ENCODE measurements at places on chromosomes 7 and 10.

- DNase-seq = peak; percentile 46
Observed at GRCh38 chr10:13518076-13518692, 10.6 kb downstream of the BEND7 start.

GRCh38 chr7:30032310-30033125, 4.3 kb downstream of the PLEKHA8 start:
- DNase-seq = peak; percentile 11

- no peak for DNase-seq
Observed at GRCh38 chr10:75403939-75404814, 2.6 kb upstream of the ZNF503 start.

- peak; percentile 36 for DNase-seq
Observed at GRCh38 chr10:86657396-86658011, 3.2 kb downstream of the OPN4 start.

- DNase-seq = no peak
Observed at GRCh38 chr10:110723224-110723891, 79.2 kb downstream of the RBM20 start.

DNA sequence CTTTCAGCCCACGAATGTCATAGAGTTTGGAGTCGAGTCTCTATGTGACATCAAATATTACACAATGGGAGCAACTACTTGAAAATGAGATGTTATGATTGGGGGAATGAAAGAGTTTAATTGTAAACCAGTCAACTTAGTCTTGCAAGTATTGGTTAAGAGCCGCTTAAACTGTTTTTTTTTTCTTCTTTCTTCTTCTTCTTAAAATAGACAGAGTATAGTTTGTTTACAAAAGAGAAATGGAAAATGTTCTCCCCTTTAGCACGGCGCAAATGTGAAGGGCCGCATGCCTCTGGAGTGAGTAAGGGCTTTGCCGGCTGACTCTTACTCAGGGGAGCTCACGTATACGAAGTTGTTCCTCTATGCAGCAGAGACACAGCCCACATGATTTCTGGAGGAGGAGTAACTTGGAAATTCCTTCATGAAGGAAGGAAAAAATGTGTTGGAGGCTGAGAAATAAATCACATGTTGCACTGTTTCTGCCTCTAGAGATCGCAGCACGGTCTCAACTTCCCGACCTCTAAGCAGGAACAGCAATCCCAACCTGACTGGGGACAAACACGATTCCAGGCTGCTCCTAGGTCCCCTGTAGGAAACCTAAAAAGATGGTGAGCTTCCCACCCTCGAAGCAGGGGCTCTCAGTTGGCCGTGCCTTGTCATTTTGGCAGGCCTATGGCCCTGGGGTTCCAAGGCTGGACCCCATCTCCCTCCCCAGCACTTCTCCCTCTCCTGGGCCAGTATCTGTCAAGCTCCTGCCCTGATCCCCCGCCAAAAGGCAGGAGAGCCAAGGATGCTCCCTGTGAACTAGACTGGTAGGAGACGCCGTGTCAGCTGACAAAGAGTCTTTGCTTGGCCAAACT, 44.8 kb downstream of the MYOF start:
- DNase-seq = peak; percentile 85

DNA sequence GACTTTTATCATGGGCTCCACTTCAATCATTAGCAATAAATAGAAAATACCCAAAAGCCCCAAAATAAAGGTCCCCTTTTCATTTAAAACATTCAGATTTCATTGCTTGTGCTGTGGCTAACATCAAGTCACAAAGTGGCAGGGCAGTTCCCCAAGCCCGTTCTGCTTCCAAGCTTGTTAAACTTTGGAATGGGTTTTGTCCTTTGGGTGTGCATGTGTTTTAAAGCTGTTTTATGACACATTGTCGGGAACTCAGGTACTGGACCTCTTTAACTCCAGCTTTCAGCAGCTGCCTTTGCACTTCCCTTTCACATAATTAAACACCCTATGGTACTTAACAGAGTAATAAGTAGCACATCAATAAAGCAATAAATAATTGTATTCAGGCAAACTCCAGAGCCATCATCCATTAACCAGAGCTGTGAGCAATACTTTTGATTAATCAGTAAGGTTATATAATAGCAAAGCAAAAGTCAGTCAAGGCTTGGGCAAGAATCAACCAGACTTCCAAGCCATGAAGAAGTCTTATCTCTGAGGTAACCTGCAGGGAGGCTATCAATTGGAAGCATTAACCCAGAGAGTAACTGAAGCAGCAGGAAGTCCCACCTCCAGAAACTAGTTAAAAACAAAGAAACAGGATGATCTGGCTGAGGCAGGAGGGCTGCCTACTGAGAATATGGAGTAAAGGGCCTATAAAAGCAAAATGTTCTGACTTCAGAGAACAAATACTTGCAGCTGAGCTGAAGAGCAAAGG, 56.1 kb upstream of the ARID5B start:
- DNase-seq = no peak

- DNase-seq = no peak
Observed at GRCh38 chr7:141624763-141625162, 73.6 kb downstream of the AGK start.

- no peak for DNase-seq
Observed at GRCh38 chr10:45091968-45092367, 91.2 kb downstream of the ZNF22 start.

DNA sequence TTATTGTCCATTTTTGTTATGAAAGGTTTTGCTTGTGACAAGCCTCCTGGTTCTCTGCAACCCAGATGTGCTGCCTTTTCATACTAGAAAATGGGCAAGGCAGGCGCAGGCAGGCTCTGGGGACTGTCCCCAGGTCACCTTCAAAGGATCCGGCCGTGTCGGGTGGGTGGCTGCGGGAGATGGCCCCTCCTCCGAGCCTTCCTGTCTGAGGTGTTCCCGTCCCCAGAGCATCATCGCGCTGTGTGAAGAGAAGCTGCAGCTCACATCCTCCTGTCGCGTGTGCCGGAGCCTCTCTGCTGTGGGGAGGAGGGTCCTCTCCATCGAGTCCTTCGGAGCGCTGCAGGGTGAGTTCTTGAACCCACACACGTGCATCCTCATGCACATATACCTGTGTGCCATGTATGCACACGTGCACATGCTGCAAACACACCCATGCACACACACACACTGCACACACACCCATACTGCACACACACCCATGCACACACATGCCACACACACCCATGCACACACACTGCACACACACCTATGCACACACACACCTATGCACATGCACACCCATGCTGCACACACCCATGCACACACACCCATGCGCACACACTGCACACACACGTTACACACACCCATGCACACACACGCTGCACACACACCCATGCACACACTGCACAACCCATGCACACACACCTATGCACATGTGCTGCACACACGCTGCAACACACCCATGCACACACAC, 23.8 kb downstream of the KNDC1 start:
- no peak for DNase-seq

GRCh38 chr10:116030576-116030975, 242.4 kb downstream of the GFRA1 start:
- no peak for DNase-seq

DNA sequence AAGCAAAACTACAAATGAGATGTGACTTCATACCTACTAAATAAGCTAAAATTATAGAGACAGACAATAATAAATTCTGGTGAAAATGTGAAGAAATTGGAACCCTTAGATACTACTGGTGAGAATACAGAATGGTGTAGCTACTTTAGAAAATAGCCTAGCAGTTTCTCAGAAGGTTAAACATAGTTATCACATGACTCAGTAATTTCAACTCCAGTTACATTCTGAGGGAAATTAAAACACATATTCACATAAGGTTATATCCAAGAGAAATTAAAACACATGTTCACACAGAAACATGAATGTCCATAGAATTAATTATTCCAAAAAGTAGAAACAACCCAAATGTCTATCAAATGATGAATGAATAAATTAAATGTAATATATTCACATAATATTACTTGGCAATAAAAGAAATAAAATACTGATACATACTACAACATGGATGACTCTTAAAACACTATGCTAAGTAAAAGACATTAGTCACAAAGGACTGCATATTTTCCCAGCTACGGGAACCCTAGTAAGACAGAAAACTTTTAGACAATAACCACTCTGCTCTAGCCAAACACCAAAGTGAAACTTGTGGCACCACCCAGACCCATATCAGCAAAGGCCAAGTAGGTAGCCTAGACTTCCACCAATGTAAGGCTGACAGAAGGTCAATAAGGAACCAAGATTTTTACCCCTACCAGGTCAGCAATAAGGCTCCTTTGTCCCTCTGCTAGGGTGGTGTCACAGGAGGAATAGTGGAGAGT, 25.1 kb downstream of the SLC25A40 start:
- DNase-seq = peak; percentile 11

DNA sequence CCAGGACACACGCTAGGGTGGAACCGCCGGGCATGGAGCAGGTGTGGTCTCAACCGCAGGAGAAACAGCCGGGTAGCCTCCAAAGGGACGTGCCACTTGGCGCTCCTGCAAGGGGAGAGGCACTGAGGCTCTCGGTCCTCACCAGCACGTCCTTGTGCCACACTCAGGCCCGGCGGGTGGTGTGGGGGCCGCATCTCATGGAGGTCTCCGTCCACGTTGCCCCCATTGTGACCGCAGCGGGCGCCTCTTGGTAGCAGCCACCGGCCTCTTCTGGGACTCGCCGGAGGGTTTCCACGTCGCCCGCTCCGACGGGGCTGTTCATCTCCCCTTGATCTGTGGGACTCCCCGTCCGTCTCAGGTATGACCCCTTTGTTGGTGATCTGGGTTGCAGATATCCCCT, 49.2 kb upstream of the ELFN1 start:
- no peak for DNase-seq

GRCh38 chr10:110033701-110034235, 26.0 kb downstream of the ADD3 start:
- no peak for DNase-seq

- DNase-seq = no peak
Observed at GRCh38 chr10:10270126-10271050, 747.3 kb upstream of the CELF2 start.

GRCh38 chr10:116918583-116918982, 69.3 kb downstream of the ENO4 start:
- no peak for DNase-seq

DNA sequence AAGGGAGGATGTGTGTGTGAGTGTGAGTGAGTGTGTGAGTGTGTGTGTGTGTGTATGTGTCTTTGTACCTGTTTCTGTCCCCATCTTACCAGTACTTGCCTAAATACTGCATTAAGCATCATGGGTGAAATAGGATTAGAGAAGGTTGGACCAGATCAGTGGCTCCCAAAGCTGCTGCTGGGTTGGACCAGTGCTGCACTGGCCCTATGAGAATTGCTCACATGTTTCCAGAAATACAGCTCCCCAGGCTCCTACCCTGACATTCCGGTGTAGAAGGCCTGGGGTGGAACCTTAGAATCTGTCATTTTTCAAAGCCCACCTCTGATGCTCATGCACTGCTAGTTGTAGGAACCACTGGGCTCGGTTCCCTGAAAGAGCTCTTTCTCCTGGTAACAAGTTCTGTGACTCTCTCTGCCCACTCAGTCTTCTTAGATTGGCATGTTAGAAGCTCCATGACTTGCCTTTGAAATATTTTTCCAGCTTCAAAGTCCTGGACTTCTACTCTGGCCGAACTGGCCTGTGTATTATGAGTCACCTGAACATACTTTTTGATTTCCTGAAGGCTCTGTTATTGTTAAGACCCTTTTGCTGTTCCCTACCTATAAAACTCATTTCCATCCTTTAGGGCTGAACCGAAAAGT, 224.7 kb downstream of the CUX1 start:
- DNase-seq = peak; percentile 60

- no peak for DNase-seq
Observed at GRCh38 chr7:20514364-20514763, 101.1 kb upstream of the ABCB5 start.

DNA sequence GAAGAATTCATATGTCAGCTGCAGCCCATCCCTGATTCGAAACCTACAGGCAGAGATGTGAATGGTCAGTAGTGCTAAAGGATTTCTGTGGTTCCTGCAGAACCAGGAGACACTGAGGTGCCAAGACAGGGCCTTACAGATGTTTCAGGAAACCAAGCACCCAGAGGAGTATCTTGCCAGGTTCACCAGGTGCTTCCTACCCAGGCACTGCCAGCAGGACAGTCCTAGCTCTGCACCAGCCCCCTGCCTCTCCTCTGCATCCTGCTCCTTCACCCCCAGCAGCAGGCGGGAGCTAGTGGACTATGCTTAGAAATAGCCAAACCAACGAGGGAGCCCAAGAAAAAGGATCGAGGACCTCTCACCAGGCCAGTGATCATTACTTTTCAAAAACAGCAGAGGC, 4.2 kb upstream of the IKZF1 start:
- no peak for DNase-seq

DNA sequence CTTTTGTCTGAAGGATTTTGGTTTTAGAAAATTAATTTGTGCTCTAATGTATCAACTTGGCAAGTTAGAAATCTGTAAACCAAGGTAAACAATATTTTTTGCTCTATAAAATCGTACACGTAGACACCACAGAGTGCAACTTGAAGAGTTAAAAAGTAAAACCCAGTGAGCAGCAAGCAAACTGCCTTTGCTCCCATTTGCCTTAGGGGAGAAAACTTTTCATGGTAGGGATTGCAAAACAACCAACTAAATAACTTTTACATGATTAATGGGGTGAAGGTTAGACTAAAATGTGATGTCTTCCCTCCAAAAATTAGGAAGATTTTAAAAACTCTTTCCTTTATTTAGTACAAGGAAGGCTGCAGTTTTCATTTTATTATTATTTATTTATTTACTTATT, 224.2 kb upstream of the LYZL1 start:
- DNase-seq = no peak

DNA sequence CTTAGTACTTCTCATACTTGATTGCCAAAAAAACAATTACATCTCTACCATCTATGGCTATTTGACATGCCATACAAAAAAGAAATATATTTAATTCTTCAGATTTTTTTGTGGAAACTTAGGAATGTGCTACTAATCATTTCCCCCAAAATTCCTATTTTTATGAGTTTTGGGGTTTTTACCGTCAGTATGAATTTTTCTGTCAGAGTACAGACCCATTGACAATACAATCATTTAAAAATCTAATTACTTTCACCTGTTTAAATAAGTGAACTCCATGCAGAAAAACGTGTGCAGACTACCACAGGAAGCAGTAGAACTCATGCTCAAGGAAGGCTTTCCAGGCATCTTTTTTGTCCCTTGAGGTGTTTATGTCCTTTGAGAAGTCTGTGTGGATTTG, 48.8 kb upstream of the FOXP2 start:
- DNase-seq = no peak

DNA sequence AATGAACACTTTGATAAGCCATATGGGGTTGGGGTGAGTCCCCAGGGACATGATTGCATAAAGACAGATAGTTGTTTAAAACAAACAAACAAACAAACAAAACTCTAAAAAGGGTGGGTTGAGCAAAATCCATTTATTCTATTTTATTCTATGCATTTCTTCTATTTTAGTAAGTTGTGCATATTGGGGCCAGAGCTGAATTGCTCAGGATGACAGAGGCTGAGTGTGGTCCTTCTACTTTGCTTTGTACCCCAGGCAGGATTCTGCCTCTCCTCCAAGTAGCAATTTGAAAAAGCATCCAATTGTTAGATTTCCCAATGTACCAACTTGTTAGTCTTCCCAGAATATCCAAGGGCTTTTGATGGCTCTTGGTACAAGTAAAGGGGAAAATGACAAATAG, 29.2 kb upstream of the XPNPEP1 start:
- no peak for DNase-seq

- DNase-seq = no peak
Observed at GRCh38 chr10:30992681-30993080, 39.0 kb downstream of the ZNF438 start.

- no peak for DNase-seq
Observed at GRCh38 chr7:155861480-155861868, 49.2 kb upstream of the SHH start.

- peak; percentile 56 for DNase-seq
Observed at GRCh38 chr7:24732646-24733413, 24.4 kb downstream of the GSDME start.
